ENCODE measurements at places on chromosomes 12 and 14.

- no peak for DNase-seq
These were observed 69.2 kb upstream of the ETV6 start for GRCh38 chr12:11580125-11580751.

DNA sequence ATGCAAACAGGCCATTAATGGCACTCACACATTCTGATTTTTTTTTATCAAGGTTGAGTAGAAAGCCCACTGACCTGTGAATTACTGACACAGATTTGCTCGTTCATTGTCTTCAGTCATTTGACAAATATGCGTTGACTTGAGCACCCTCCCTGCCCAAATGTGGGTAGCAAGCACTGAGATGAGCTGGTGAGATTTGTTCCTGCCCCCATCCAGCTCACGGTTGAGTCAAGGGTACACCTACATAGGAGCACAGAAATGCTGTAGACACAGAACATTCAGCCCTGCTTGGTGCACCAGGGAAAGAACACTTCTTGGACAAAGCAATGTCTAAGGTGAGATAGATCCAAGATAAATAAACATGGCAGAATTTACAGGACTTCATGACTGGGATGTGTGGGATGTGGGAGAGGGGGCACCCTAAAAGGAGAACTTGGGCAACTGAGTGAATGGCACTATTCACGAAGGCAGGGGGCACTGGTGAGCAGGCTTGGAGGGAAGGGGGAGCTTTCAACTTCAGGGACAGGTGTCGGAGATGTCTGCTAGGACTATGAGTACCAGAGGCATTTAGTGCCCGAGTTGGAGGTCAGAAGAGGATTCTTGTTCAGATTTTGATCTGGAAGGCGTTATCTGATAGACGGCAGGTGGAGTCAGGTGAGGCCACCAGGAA, 213.4 kb downstream of the VRK1 start:
- DNase-seq, result no peak

GRCh38 chr12:98374007-98374406, 141.4 kb upstream of the TMPO start:
- no peak for DNase-seq

DNA sequence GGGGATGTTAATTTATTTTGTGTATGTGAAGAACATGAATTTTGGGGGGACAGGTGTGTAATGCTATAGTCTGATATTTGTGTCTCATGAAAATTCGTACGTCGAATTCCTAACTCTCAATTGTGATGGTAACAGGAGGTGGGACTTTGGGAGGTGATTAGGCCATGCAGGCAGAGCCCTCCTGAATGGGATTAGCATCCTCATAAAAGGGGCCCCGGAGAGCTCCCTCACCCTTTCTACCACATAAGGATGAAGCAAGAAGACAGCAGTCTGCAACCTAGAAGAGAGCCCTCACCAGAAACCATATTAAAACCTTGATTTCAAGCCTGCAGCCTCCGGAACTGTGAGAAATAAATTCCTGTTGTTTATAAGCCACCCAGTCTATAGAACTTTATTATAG, 165.4 kb downstream of the MDGA2 start:
- no peak for DNase-seq

DNA sequence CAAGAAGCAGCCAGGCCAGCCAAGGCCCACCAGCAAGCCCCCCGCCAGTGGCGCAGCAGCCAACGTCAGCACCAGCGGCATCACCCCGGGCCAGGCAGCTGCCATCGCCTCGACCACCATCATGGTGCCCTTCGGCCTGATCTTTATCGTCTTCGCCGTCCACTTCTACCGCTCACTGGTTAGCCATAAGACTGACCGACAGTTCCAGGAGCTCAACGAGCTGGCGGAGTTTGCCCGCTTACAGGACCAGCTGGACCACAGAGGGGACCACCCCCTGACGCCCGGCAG, 15.0 kb downstream of the ORAI1 start:
- DNase-seq, result no peak

DNA sequence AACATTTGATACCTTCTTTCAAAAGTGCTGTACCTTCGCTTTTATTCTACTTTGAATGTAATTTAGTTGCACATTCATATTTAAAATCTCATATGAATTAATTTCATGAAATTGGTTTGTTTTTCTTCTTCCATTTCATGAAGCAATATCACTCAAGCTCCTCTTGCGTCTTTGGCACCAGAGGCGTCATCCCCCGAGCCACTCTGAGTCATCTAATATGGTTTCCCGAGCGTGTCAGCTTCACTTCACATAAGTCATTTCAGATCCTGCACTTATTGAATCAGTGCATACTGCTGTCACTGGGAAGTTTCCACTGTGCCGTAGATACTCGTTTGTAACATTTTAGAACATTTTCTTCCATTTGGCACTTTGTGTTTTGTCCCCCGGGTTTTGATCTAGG, 105.6 kb downstream of the SLC25A47 start:
- DNase-seq, result no peak

DNA sequence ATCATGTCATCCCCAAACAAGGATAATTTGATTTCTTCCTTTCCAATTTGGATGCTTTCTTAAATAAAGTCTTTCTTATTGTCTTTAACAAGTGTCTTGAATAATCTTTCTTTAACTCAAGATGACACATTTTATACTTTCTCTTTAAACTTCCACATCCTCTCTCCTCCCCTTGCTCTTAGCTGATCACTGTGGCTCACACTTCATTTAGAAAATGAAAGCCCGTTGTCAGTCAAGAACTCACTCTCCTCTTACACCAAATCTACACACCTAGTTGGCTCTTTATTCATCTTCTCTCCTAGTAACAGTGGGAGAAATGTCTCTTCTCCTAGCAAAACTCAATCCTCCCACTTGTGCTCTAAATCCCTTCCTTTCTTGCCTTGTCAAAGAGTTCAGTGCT, 10.4 kb upstream of the RMST start:
- peak; percentile 42 for DNase-seq

GRCh38 chr12:14310866-14311265, 54.6 kb upstream of the ATF7IP start:
- DNase-seq, result no peak

GRCh38 chr14:70358631-70359030, 852 bp downstream of the COX16 start:
- peak; percentile 5 for DNase-seq

- DNase-seq, result no peak
These were observed 285.3 kb downstream of the ZFP36L1 start for GRCh38 chr14:68507544-68508081.

DNA sequence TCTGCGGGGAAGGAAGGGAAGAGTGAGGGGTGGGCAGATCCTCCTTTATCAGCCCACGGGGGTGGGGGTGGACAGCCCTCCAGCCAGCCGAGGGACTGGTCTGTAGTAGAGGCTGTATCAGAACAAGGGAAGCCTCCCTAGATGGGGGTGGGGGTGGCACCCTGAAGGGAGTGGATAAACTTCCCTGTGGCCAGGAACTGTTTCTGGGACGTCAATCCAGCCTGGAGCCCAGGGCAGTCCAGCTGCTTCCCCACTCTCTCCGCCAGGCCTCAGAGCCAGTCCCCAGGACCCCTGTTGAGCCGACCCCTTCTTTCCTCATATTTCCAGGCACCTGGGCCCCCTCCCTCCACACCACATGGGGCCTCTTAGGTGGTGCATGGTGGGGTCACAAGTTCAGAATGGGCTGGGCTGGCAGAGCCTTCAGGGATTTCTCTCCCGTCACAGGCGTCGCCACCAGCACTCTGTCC, 6.7 kb downstream of the PLD4 start:
- DNase-seq, result peak; percentile 34

DNA sequence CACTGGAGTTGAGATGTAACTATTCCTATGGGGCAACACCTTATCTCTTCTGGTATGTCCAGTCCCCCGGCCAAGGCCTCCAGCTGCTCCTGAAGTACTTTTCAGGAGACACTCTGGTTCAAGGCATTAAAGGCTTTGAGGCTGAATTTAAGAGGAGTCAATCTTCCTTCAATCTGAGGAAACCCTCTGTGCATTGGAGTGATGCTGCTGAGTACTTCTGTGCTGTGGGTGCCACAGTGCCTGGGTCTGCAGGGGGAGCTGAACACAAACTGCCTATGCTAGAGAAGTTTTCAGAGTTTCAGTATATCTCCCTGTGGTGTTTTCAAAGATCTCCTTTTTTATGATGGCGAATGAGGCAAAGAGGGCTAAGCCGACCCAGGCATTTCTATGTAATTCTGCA, 179.2 kb upstream of the OR4E1 start:
- no peak for DNase-seq

GRCh38 chr14:101711041-101711856, 50.3 kb upstream of the PPP2R5C start:
- DNase-seq, result no peak

DNA sequence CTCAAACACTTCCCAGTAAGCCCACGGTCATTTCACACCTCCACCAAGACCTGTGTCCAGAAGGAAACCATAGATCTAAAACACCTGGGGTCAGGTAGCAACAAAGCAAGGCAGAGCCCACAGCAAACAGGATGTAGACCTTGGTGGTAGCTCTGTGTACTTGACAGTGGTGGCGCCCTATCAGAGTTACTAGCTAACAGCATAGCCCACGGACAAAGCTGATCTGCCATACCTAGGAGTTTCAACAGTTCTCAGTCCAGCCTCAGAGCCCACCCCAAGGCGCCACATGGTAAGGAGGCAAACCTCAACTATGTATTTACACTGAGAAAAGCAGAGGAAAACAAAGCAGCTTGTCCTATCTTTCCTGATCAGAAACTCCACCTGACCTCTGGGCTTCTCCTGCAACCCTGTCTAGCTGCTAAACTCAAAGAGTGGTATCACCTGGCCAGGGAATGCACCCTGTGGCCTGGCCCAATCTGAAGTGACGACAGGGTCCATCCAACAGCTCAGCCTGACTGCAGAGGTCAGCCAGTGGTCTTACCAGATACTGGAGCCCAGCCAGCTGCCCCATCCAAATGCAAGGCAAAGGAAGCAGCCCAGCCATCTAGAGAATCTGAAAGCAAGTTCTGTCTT, 46.3 kb downstream of the STON2 start:
- DNase-seq, result no peak

DNA sequence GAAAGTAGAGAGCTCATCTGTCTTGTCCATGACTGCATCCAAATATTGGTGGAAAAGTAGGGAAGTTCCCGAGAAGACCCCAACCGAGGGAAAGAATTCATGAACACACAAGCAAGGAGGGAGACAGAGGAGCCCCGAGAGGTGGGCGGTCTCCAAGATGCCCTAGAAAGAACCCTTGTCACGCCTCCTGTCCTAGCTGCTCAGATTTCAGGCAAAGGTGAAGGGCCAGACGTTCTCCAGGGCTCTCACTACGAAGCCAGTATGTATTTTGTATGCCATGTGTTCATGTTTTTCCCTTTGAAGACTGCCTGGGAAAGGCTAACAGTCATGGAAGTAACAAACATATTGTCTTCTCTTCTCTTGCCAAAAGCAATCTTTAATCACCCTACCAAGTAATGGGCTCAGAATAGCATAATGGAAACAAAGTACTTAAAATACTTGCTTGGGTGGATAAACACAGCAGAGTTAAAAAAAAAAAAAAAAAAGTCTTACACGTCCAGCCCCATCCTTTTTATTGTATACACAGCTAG, 99.2 kb upstream of the TBX3 start:
- no peak for DNase-seq

- DNase-seq, result no peak
These were observed 520.0 kb upstream of the CCDC196 start for GRCh38 chr14:65966188-65966587.

DNA sequence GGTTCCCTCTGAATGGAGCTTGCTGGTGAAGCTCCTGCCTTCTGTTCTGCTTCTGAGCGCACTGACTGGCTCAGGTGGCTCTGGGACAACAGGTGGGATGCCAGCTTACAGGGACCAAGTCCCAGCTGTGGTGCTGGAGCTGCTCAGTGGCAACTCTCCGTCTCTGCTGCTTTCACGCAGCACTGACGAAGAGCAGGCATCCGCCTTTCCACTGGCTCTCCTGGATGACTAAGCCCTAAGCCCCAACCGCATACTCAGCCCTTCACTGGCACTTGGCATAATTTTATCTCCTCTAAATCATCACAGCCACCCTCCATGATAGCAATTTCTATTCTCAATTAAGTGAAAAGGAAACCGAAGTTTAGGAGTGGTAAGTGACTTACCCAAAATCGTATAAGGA, 3.7 kb upstream of the RTL1 start:
- DNase-seq, result peak; percentile 3

DNA sequence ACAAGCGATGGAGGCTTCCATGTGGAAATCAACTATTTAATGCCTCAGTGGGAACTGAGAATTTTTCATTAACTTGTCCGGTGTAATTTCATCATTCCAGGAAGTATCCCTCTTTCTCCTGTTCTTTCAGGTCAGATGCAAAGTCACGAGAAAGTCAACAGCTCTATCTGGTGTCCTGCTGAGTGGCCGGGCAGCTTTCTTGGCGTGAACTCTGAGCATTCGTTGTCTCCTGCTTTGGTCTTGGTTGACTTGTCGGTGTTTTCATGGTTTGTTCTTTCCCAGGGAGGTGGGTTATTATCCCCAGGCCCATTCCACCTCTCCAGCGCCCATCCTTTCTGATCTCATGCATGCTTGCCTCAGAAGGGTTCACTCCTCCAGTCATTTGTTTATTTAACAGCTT, 149.1 kb downstream of the GLT1D1 start:
- DNase-seq, result no peak

GRCh38 chr12:48198672-48198971, 4.5 kb downstream of the OR10AD1 start:
- DNase-seq, result no peak

- no peak for DNase-seq
These were observed 24.5 kb downstream of the CAPS2 start for GRCh38 chr12:75305412-75306332.

- DNase-seq, result no peak
These were observed 40.9 kb downstream of the ATL1 start for GRCh38 chr14:50600849-50601248.

- peak; percentile 45 for DNase-seq
These were observed 210.9 kb upstream of the ARID2 start for GRCh38 chr12:45518291-45519235.

DNA sequence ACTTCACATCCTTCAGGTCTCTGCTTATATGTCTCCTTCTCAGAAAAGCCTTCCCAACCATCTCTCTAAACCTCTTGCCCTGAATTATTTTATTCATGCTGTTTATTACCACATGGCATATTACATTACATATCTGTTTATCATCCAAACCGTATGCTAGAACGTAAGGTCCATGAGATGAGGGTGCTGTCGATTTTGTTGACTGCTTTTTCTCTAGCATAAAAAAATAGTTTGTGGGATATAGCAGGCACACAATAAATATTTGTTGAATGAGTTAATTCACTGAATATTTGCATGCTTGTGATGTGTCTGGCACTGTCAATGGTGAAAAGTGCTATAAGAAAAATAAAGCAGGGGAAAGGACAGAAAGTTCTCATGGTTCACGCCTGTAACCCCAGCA, 22.9 kb downstream of the SAMD4A start:
- DNase-seq, result no peak
